ENCODE measurements at places on chromosomes 3 and 15.

GRCh38 chr15:76035593-76035992 is 23.4 kb upstream of the NRG4 start:
- no peak for DNase-seq

DNA sequence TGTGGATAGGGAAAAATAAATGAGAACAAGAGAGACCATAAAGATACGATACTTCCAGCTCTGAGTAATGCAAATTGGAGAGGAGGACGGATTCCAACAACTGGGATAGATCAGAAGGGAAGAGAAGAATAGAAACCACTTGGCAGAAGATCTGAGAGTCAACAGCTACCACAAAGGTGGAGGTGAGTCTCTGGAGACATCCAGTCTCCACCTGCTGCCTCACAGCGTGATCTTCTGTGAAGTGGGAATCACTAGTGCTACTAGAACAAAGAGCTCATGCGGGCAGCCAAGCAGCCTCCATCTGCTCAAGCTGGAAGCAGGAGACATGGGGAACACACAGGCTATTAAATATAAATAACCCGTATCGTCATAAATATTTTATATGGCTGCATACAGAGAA is 558.5 kb upstream of the CFAP20DC start:
- peak; percentile 58 for DNase-seq

DNA sequence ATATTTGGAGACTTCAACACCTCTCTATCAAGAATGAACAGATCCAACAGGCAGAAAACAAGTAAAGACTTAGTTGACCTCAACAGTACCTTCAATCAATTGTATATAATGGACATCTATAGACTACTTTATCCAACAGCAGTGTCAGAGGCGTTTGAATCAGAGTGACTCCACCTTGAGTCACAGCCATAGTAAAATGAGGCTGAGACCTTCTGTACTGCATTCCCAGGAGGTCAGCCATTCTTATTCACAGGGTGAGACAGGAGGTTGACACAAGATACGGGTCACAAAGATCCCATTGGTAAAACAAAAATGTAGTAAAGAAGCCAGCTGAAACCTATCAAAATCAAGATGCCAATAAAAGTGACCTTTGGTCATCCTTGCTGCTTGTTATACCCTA is 299.8 kb downstream of the CNTN3 start:
- no peak for DNase-seq

- DNase-seq = no peak
These were observed 287.6 kb upstream of the DPH6 start for GRCh38 chr15:35833581-35833980.

DNA sequence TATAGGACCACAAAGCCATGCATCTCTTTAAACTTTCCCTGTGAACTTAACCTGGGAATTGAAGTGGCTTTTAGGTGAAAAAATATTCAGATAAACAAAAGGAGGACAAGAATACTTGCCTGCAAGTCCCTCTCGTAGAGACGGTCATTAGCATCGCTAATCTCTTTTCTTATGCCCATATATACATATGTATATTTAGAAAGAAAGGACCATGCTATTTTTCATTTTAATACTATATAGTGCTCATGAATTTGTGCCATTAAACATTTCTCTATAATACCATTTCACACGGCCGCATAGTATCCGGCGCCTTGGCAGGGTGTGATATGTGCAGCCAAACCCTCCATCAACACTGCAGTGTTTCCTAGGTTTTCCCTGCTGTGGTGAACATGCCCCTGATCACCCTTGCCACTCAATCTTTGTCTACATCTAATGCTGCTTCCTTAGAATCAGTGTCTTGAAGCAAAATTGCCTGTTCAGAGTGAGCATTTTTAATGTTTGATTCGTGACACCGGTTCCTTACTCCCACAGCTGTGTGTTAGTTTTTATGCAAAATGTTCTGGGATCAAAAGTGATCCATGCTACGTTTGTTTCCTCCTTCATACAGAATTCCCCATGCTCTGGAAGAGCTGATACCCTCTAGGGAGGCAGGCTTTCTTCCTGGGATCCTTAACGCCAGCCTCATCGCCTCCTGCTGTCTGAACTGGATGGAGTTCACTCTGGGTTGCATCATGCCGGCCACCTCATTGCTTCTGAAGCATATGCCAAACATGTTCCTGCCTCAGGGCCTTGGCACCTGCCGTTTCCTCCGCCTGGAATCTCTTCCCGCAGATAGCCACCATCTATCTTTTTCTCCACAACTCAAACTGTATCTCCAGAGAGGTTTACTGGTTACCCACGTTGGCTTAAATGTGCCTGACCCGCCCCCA is 118.1 kb downstream of the FBLN2 start:
- no peak for DNase-seq

- DNase-seq = no peak
These were observed 35.9 kb downstream of the EIF4E3 start for GRCh38 chr3:71689291-71689690.

DNA sequence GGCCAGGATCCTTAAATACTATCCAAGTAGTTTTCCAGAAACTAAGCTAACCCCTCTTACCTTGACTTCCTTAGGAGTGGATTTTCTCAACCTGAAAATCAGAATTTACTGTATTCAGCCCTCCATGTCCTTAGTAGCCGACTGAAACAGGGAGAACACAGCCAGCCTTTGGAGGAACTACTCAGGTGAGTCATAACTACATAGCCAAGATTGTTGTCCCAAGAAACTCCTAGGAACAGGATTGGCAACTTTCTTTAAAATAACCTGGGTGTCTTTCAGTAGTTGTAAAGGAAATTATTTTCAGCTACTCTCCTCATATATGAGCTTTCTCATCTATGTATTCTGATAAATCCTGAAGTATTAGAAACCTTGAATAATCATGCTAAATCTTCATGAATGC is 22.3 kb downstream of the FANCD2OS start:
- DNase-seq = no peak

- no peak for DNase-seq
These were observed 683.6 kb upstream of the ARPP21 start for GRCh38 chr3:34955680-34956079.
